GM20000 (cell line): ENCODE measurements at places on chromosomes 16 and 17.

DNA sequence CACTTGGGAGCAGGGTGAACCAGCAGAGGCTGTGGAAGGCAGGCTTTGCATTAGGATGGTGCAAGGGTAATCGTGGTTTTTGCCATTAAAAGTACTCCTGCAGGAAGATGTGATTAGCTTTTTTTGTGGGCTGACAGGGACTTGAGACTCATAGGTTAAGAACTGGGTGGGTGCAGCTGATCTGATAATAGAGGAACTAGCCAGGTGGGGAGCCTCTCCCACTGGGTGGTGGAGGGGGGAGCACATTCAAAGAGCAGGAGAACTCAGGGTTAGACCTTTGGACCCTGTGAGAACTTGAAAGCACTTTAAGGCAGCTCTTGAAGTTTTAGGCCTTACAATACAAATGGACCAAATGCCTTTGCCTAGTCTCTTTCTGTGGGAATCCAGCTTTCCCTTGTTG is 32.4 kb downstream of the CCL4 start:
- no peak for DNase-seq

GRCh38 chr16:53068423-53068833 is 13.6 kb downstream of the CHD9 start:
- no peak for DNase-seq

DNA sequence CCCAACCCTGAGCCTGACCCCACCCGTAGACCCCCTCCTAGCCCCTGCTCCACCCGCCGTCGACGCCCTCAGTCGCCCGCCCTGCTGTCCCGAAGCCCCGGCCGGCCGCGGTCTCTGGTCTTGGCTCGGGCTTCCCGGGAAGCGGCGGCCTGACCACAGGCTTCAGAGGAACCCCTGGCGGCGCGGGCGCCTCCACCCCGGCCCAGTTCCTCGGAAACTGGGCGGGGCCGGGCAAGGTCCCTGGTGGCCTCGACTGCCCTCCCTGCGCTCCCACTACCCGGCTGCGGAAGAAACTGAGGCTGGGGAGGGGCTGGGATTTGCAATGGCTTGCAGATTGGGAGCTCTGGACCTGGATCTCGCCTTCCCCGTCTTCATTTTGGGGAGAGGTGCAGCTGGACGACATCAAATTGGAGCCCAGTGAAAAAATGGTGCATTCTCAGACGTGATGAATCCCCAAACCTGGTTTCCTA is 692 bp upstream of the SOCS1 start:
- no peak for DNase-seq

- DNase-seq = peak; percentile 79
Observed at GRCh38 chr17:41965694-41966462, 717 bp upstream of the CNP start.

- peak; percentile 40 for DNase-seq
Observed at GRCh38 chr17:82449883-82450356, 632 bp downstream of the CYBC1 start.

DNA sequence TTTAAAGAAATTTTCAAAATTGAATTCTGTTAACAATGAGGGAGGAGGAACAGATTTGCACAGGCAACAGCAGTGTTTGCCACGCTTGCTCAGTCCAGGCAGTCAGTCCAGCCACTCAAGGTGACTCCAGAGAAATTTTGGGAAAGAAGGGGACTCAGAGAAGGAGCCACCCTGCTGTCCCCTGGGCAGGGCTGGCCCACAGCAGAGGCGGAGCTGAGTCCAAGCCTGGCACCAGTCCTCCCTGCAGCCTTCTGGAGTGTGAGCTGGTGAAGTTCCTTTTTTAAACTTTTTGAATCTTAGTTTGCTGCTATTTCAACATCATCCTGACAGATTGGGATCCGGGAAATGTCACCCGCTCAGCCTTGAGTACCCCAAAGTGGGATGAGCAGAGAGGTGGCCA is 14.5 kb upstream of the SLC47A2 start:
- no peak for DNase-seq

DNA sequence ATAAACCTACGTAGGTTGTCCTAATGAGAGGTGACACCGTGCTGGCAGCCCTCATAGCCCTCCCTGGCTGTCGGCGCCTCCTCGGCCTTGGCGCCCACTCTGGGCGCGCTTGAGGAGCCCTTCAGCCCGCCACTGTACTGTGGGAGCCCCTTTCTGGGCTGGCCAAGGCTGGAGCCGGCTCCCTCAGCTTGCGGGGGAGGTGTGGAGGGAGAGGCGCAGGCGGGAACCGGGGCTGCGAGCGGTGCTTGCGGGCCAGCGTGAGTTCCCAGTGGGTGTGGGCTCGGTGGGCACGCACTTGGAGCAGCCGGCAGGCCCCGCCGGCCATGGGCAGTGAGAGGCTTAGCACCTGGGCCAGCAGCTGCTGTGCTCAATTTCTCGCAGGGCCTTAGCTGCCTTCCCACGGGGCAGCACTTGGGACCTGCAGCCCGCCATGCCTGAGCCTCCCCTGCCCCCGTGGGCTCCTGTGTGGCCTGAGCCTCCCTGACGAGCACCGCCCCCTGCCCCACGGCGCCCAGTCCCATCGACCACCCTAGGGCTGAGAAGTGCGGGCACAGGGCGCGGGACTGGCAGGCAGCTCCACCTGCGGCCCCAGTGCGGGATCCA is 40.1 kb upstream of the AMZ2 start:
- DNase-seq = no peak

- DNase-seq = no peak
Observed at GRCh38 chr16:71350821-71351557, 7.5 kb upstream of the CALB2 start.

- DNase-seq = no peak
Observed at GRCh38 chr16:20838240-20838639, 31.9 kb downstream of the REXO5 start.

GRCh38 chr16:15644267-15644961 is 1.5 kb upstream of the MARF1 start:
- no peak for DNase-seq

DNA sequence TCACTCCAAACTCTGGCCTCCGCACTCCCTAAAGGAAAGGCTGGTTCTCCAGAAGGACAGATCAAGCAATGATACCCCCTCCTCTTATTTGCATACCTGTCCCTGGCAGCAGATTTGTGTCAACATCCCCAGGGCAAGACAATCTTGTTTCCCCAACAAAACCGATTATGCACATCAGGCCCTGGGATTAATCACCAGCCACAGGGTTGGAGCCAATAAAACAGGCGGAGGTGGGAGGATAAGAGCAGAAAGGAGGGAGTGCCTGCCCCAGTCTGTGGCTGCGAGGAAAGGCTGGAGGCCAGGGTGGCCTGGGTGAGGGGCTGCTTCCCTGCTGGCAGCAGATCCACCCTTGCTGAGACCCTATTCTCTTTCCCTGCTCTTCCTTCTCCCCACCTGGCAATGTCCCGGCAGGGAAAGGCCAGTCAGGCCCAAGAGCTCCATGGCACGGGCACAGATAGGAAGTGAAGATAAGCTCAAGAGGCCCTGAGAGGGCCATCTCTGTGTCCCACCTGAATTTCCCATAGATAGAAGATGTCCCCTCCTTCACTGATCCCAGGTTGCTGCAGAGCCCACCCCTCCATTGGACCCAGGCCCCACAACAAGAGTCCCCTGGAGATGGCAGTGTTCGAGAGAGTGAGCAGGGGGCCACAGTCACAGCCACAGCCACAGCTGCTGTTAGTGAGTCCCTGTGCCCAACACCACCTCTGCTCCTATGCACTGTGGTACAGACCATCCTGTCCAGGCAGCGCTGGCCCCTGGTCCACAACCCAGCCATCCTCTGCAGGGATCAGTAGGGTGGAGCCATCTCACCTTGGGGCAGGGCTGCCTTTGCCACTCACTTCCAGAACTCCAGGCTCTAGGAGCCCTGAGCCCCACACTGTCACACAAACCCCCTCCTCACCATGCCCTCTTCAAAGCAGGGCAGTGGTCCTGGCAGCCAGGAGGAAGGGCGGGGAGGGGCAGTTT is 137.5 kb downstream of the SDK2 start:
- DNase-seq = no peak

GRCh38 chr17:7709031-7709430 is 4.0 kb downstream of the EFNB3 start:
- DNase-seq = no peak

DNA sequence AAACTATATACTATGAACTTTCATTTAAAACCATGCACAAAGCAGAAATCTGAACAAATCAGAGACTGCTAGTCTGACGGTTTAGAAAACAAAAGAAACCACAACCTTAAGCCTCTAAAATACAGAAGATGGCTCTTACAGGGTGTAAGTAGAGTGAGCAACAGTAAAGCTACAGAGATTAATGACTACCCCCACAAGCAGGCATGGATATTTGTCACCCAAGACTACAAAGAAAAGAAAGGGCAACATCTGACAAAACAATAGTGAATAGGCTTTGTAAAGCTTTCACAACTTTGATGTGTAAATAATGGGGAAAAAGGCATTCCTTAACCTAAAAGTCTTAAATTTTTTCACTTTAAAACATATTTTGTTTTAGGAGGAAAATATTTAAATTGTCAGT is 75.0 kb downstream of the SPAG9 start:
- no peak for DNase-seq

DNA sequence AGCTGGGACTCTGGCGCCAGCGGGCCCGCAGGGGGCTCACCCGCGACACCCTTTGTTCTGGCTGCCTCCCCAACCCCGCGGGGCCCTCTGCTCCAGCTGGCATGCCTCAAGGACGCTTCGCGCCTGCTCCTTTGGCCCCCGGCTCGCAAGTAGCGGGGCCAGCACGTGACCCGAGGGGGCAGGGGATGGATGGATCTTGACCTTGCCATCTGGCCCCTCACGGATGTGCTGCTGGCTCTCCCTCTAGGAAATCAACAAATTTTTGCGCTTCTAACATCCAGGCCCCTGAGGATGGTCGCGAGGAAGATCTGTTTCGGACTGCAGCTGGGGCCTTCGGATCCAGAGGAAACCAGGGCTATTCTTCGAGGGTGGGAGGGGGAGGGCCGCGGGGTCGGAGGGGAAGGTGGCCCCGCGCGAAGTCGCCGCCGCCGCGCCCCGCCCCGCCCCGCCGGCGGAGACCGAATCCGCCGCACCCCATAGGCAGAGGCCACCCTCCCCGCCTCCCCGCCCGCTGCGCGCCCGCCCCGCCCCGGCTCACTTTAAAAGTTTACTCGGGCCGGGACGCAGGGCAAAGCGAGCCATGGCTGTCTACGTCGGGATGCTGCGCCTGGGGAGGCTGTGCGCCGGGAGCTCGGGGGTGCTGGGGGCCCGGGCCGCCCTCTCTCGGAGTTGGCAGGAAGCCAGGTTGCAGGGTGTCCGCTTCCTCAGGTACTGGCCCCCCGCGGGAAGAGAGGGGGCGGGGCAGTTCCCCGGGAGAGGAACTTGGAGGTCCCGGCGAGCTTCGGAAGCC is at the start of gene ACSF2:
TSS of gene ACSF2 (plus strand) at position 537 of the 790 bp plus-strand sequence. CDS start at position 581, 44 bp downstream.
- peak; percentile 91 for DNase-seq

DNA sequence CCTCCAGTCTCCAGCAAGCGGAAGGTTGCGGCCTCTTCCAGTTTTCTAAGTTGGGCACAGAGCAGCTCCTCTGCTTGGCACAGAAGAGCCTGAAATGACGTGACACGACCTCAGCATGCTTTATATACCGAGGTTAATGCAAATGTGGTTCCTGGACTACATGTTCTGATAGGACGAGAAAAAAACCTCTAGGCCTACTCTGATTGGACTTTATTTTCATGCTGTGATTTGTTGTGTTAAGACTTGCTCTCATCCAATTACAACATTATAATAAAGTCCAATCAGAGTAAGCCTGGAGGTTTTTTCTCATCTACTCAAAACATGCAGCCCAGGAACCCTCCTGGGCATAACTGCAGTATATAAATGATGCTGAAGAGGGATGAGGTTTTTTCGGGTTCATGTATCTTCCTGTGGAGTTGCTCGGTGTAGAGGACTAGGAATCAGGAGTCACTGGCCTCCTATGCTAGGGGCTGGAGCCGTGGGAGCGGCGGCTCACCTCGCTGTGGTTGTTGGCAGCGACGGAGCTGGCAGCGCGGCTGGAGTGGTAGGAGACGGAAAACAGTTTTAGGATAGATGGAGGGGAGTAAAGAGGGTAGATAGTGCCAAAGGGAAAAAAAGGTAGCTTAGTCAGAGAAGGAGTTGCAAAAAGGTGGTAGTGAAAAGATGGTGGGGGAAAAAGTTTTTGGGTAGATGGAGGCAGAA is 878.0 kb downstream of the KCNJ18 start:
- DNase-seq = no peak

GRCh38 chr16:1556254-1556653 is 22.8 kb downstream of the TMEM204 start:
- no peak for DNase-seq

GRCh38 chr16:50381679-50382440 is 13.1 kb upstream of the BRD7 start:
- DNase-seq = peak; percentile 43

- DNase-seq = peak; percentile 44
Observed at GRCh38 chr17:47733674-47734410, 806 bp downstream of the TBX21 start.

GRCh38 chr16:55632259-55632658 is 23.5 kb upstream of the SLC6A2 start:
- no peak for DNase-seq

GRCh38 chr17:37025238-37025637 is 76.5 kb downstream of the AATF start:
- no peak for DNase-seq

GRCh38 chr16:85088570-85089199 is 23.6 kb downstream of the CIBAR2 start:
- no peak for DNase-seq

DNA sequence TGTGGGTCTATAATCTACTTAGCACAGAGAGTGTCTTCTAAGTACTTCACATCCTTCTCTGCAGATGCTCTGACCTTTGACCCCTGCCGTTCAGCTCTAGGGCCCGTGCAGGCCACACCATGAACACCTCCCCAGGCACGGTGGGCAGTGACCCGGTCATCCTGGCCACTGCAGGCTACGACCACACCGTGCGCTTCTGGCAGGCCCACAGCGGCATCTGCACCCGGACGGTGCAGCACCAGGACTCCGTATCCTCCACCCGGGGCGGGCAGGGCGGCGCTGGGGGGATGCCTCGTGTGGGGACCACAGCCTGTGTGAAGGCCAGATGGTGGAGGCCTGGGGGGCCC is 686 bp downstream of the MLST8 start:
- no peak for DNase-seq

- DNase-seq = no peak
Observed at GRCh38 chr16:27383556-27384243, 18.3 kb upstream of the IL21R start.
